Activated CD4-positive, CD25-positive, alpha-beta regulatory T cell treated with anti-CD3 and anti-CD28 coated beads, Interleukin-2, amount 50 U/mL, for 72 hours (primary cell): ENCODE measurements at places on chromosomes 6 and 20.

DNA sequence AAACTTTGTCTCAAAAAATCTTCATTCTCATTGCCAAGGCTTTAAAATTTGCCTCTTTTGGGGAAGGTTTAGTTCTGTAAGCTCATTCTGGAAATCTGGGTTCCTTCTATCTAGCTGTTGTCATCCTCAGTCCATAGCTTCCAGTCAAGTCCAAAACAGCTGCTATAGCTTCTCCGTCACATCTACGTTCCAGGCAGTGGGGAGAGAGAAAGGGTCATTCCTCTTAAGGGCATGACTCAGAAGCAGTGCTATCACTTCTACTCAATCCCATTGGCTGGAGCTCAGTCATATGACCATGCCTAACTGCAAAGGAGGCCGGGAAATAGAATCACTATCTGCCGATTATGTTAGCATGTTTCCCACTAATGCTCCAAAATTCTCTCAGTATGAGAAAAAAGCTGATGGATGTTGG is 141.4 kb upstream of the PTPN1 start:
- DNase-seq: no peak

- DNase-seq: no peak
Measured at GRCh38 chr20:17845701-17846475, 122.7 kb downstream of the SNX5 start.

GRCh38 chr6:165721356-165721755 is 58.3 kb upstream of the PDE10A start:
- no peak for DNase-seq

- DNase-seq: no peak
Measured at GRCh38 chr6:4017834-4018170, 61.1 kb downstream of the FAM217A start.
